Activated T-cell treated with anti-CD3 and anti-CD28 coated beads for 24 hours (primary cell): ENCODE measurements at places on chromosomes 7 and 10.

DNA sequence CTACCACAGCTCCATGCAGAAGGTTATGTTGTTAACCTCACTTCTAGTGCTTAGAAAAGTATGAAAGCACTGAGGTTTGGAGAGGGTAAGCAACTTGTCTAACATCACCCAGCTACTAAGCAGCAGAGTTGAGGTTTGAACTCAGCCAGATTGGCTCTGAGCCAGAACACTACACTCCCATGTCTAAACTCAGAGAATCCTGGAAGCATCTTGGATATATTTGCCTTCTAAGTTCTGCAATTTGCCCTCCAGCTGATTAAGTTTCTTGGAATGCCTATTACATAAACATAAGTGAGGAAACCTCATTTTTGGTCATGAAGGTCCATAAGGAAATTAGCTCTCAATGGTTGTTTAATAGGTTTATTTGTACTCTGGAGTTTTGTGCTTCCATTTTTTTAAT is 78.1 kb upstream of the PHYHIPL start:
- DNase-seq = no peak

DNA sequence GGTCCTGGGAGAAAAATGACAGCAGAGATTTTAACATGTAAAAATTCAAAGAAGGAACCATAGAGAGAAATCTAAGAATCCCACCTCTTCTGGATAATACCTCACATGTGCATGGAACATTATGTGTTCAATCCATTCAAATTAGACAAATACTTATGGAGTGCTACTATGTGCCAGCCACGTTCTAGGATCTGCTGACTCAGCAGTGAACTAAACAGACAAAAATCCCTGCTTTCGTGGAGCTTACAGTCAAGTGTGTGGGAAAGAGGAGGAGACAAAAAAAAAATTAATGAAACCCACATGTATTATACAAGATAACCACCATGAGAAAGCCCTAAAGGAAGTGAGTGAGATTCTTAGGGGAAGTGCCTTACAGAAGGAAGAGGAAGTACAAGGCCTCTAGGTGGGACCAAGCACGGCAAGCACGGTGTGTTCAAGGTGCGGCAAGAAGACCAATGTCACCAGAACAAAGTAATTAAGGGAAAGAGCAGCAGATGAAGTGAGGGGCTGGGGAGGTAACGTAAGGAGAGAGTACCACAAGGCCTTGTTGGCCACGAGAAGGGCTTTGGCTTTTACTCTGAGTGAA is 71.0 kb downstream of the SLC25A13 start:
- DNase-seq = no peak

DNA sequence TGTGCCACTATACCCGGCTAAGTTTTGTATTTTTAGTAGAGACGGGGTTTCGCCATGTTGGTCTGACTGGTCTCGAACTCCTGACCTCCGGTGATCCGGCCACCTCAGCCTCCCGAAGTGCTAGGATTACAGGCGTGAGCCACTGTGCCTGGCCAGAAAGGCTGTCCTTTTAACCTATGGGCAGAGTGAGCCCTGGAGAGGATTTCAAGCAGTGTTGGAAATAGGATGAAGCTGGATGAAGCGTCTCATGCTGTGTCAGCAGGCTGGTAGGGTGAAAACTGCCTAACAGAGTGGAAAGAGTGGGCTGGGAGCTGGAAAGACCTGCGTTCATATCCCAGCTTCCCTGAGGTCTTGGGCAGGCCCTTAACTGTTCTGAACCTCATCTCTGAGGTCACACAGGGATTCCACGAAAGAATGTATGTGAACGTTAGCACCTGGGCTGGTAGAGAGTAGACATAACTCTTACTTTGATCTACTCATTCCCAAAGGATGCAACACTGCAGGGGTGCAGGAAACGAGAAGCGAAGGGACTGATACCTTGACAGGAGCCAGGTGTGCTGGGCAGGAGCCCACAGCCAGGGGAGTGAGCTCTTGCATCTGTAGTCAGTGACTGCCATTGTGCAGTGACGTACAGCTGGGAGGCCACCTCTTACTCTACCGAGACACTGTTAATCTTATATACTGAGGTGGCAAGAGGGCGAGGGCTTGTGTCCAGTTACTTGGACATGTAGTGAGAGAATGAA is 34.1 kb downstream of the WBP1L start:
- no peak for DNase-seq

- no peak for DNase-seq
Observed at GRCh38 chr10:17128261-17128660, 1.4 kb downstream of the CUBN start.

DNA sequence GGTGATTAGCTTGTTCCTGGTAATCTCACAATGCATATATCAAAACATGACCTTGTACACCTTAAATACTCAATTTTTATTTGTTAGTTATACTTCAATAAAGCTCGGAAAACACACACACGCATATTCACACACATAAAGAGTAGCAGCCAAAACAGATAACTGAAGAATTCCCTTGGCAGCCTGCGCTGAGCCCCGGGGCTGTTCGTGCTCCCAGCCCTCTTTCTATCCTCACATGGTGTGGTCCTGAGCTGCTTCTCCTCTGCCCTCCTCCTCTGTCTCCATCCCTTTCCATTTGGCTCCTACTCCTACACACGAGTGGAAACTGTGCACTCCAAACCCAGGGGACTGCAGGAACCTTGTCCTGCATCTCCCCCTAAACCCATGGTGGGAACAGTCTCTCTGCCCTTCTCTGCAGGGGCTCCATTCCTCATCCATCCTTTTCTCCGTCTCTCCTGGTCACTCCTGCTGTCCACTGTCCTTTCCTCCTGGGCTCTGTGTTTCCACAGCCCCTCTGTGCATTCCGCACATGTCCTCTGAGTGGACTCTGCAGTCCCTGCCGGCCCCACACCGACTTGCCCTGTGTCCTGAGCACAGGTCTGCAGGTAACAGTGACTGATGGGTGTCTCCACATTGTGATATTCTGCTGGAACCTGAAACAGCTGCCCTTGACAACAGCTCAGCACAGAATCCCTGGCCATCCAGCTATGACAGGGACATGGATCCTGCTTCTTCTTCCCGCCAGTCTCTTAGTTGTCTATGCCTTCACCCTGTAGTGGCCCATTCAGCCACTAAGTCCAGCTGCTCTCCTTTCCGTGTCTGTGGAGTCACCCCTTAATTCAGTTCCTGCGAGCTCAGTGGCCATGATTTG is 216.8 kb upstream of the ZNF32 start:
- no peak for DNase-seq

DNA sequence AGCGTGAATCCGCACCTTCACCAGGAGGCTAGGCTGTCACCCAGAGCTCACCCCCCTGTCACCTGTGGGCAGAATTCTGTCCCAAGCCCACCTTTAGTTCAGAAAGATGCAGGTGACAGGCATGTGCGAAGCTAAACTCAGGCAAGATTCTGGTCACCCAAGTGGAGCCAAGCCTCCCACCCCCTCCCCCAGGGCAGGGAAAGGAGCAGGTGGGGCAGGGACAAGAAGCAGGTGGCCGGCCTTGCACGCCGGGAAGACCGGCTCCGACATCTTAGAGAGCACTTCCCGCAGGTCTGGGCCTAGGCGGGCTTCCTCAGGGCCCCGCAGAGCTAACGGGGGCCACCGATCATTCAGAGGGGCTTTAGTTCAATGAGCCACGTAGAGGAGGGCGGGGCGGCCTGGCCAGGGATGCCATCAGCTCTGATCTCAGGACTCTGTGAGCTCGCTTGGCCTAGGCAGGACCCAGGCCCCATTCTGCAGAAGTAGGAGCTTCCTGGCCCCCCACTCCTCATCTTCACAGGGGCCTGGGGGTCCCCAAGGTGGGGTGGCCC is 19.9 kb downstream of the UNCX start:
- no peak for DNase-seq

DNA sequence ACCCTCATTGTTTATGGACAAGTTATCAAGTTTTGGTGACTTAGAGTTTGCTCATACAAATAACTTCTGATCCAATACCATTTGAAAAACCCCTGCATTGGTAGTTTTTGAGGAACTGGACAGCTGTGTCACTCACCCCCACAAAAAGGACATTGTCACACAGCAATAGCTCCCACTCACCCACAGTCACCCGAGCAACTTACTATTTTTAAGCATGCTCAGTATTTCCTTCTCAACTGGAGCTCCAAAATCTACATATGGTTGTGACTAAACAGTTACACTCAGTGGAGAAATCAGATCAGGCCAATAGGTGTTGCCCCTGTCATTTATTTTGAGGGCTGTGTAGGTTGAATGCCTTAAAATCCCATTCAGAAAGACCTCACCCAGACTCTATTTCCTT is 165.2 kb upstream of the AUTS2 start:
- DNase-seq = no peak
